ENCODE measurements at places on chromosomes 2 and 18. TPM values are rescaled to one million over a fixed set of nuclear protein-coding genes. Genes with fewer than 3 reads are reported as not detected.

- no peaks in the 10 kb centered on the region for H3K36me3 ChIP-seq
- no peak overlapping the region for H3K27ac ChIP-seq
- no peaks in the 10 kb centered on the region for H3K27me3 ChIP-seq
- no peaks in the 10 kb centered on the region for H3K4me1 ChIP-seq
Observed at GRCh38 chr2:84085562-84085961, 373.5 kb downstream of the SUCLG1 start.

PDE1A gene
- total RNA-seq: 1.8 TPM

BOLL gene
- not detected for total RNA-seq

APOB gene
- total RNA-seq: 2,615 TPM

DNA sequence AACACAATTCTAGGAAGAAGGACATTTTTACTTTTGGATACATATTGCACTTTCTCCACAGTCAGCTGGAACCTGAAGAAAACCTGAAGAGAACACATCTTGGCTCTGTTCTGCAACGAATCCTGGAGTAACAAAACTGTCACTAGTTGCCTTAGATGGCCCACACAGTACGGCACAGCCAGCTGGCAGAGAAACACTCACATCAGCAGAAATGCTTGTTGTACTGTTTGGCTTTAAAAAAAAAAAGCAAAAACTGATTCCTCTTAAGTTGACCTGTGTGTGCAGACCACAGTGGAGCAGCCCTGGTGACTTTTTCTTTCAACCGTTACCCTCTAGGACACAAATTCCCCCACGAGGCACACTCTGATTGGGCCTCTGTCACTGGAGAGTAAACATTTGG is 152.3 kb upstream of the TWIST2 start:
- H3K36me3 ChIP-seq: no peaks in the 10 kb centered on the region
- peaks cover 20% of the 10 kb centered on the region for H3K4me1 ChIP-seq
- no peak overlapping the region for H3K27ac ChIP-seq
- no peak overlapping the region for H3K4me3 ChIP-seq
- peak; percentile 86 for DNase-seq
- H3K27me3 ChIP-seq: no peaks in the 10 kb centered on the region

SP9 gene
- not detected for total RNA-seq

DNA sequence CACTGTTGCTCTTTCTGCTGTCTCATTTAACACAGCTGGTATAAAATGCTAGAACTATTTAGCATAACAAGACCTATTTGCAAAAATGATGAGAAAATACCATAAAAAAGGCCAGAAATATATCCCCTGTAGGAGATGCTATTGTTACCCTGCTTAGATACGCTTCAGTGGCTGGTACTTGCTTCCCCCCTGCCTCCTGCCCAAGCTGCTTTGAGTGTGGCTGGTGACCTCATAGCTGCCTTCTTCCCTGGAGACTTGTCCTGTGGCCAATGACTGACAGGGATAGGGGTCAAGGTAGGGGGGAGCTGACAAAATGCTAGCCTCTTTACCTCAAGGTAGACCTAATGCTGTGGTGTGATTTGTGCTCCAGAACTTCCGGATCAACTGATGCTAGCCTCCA is 150.2 kb upstream of the ZEB2 start:
- no peak overlapping the region for H3K27ac ChIP-seq
- H3K27me3 ChIP-seq: no peaks in the 10 kb centered on the region
- no peaks in the 10 kb centered on the region for H3K36me3 ChIP-seq
- no peak for DNase-seq
- H3K4me3 ChIP-seq: no peak overlapping the region

DNAJB2 gene
- total RNA-seq: 49.7 TPM

DNA sequence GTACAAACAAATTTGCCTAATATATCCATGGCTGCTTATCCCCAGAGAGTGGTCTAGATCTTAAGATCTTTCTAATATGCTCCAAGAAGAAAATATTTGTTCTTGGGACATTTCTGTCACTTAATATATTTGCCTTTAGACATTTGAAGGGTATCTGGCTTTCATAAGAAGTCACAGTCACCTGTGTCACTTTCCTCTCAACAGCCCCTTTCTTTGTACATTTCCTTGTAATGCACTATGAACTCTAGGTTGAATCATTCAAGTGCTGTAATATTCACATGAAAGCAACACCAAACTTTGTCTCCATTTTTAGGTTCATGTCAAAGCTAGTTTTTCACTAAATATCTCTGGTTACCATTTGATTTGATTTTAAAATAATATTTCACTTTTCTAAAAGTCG is 41.4 kb upstream of the NABP1 start:
- H3K4me3 ChIP-seq: no peak overlapping the region
- no peak for DNase-seq
- no peaks in the 10 kb centered on the region for H3K27me3 ChIP-seq
- H3K27ac ChIP-seq: no peak overlapping the region
- H3K36me3 ChIP-seq: no peaks in the 10 kb centered on the region

- no peaks in the 10 kb centered on the region for H3K27me3 ChIP-seq
- H3K4me1 ChIP-seq: no peaks in the 10 kb centered on the region
- no peak overlapping the region for H3K27ac ChIP-seq
- H3K36me3 ChIP-seq: peaks cover 7% of the 10 kb centered on the region
- no peak overlapping the region for H3K4me3 ChIP-seq
- DNase-seq: no peak
Observed at GRCh38 chr2:231450548-231450989, 13.7 kb downstream of the NCL start.

DNA sequence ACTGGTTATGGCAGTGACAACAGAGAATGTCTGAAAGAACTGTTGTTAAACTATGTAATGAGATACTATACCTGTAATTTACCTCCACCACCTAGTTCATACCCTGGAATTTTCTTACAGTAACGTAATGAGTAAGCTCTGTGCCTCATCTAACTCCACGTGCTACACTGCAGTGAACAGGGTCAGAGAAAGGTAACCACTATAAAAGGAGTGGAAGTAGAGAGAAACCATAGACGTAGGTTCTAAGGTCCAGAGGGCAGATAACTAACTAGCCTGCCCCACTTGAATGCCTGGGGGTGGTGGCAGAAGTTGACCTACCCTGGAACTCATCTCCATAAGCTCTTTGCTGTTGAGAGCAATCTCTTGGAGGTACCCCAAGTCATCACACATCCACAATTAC is 32.0 kb upstream of the B4GALT6 start:
- H3K27ac ChIP-seq: no peak overlapping the region
- no peaks in the 10 kb centered on the region for H3K4me1 ChIP-seq
- no peak overlapping the region for H3K4me3 ChIP-seq

DNA sequence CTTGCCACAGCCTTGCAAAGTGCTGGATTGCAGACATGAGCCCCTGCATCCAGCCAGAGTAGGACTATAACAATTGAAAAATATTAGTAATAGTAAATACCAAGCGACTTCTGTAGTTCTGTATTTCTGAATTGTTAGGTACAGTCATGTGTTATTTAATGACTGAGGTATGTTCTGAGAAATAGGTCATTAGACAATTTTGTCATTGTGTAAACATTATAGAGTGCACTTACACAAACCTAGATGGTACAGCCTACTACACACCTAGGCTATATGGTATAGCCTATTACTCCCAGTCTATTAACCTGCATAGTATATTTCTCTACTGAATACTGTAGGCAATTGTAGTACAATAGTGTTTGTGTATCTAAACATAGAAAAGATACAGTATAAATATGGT is 92.1 kb downstream of the GALNT1 start:
- no peak overlapping the region for H3K4me3 ChIP-seq
- H3K27me3 ChIP-seq: no peaks in the 10 kb centered on the region
- DNase-seq: no peak
- H3K36me3 ChIP-seq: no peaks in the 10 kb centered on the region

GRCh38 chr2:227782804-227783203 is 30.8 kb upstream of the CCL20 start:
- no peaks in the 10 kb centered on the region for H3K36me3 ChIP-seq
- H3K27me3 ChIP-seq: no peaks in the 10 kb centered on the region
- no peak for DNase-seq
- H3K27ac ChIP-seq: no peak overlapping the region
- no peaks in the 10 kb centered on the region for H3K4me1 ChIP-seq
- no peak overlapping the region for H3K4me3 ChIP-seq
